CD8-positive, alpha-beta memory T cell (primary cell): ENCODE measurements at places on chromosomes 5 and 9. TPM values are rescaled to one million over a fixed set of nuclear protein-coding genes. Genes with fewer than 3 reads are reported as not detected.

GTF2H2C gene
- 20.4 TPM for polyA plus RNA-seq

SPINK6 gene
- not detected for polyA plus RNA-seq

TEK gene
- not detected for polyA plus RNA-seq

PHF24 gene
- polyA plus RNA-seq, result not detected

- no peak for DNase-seq
Measured at GRCh38 chr9:13252852-13253251, 26.6 kb downstream of the MPDZ start.

DNA sequence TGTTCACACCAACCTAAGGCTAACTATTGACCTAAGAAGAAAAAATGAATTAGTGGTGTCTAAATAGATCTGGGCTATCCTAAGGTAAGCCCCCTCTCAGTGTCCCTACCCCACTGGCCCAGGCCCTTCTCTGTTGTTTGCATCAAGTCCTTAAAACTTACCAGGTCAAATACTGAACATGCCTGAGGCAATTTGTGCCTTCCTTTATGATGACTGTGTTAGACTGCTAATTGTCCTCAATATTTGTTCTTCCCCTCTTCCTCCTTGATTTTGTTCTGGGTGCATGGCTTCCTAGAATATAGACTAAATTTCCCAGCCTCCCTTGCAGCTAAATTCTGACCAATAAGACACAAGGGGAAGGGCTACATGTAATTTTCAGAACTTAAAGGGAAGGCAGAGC lies 199.9 kb downstream of the ADAMTS12 start:
- no peak for DNase-seq

GRCh38 chr5:157481265-157481664 lies 21.3 kb downstream of the NIPAL4 start:
- no peak for DNase-seq

DNA sequence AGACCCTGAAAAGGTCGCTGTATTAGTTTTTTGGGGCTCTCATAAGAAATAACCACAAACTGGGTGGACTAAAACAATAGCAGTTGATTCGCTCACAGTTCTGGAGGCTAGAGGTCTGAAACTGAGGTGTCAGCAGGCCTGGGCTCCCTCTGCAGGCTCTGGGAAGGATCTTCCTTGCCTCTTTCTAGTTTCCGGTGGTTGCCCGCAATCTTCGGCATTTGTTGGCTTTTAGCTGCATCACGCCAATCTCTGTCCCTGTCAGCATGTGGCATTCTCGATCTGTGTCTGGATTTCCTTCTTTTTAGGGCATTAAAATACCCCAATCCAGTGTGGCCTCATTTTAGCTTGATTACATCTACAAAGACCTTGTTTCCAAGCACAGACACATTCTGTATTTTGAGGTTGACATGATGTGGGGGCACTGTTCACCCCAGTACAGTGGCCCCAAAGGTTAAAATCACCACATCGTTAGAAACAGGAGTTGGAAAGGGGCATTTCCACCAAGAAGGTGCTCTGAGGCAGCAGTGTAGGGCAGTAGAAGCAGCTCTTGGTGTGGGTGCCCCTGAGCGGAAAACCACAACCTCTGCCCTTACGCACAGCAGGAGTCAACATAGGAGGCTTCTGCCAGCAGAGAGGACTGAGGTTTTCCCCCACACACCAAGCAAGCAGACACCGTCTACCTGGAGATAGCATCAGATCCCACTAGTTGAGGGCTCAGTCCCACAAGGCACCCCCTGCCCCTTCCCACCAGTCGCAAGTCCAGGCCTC lies 13.5 kb downstream of the ZNF79 start:
- no peak for DNase-seq

- DNase-seq, result no peak
Measured at GRCh38 chr9:132881826-132882225, 3.1 kb downstream of the SPACA9 start.

GRCh38 chr9:21923694-21924093 lies 70.5 kb downstream of the CDKN2A start:
- DNase-seq, result no peak

GRCh38 chr9:125151730-125152129 lies 8.4 kb upstream of the SCAI start:
- no peak for DNase-seq

- no peak for DNase-seq
Measured at GRCh38 chr5:41334758-41335157, 121.4 kb upstream of the C6 start.

GRCh38 chr5:149261246-149261645 lies 10.4 kb upstream of the AFAP1L1 start:
- DNase-seq, result no peak

GRCh38 chr9:121557581-121558447 lies 58.2 kb upstream of the GGTA1 start:
- DNase-seq, result no peak

GRCh38 chr5:68543212-68543611 lies 327.7 kb downstream of the PIK3R1 start:
- no peak for DNase-seq
